ENCODE measurements at places on chromosomes 16 and 17.
A peak's percentile ranks its signal among the peaks of the same experiment; 100 is the strongest.

DNA sequence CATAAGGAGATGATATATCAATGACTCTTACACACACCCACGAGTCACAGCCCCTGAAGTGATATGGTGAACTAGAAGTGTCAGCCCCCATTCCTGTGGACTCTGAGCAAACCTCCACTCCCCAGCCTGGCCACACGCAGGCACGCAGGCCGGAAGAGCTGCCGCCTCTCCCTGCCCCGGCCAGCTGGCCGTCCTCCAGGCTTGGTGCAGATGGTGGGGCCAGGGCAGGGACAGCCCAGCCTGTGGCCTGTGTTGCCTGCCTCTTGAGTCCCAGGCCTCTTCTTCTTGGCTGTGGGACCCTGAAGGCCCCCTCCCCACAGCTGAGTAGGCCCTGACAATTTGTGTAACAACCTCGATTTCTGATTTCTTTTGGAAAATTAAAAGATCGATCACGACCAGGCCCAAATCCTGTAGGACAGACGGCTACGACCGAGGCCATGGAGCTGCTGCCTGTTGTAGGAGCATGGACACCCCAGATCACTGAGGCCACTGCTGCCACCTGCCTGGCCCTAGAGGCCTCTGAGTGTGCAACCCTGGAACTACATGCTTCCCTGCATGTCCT, 10.0 kb upstream of the MPRIP start:
- DNase-seq, result peak; percentile 45

DNA sequence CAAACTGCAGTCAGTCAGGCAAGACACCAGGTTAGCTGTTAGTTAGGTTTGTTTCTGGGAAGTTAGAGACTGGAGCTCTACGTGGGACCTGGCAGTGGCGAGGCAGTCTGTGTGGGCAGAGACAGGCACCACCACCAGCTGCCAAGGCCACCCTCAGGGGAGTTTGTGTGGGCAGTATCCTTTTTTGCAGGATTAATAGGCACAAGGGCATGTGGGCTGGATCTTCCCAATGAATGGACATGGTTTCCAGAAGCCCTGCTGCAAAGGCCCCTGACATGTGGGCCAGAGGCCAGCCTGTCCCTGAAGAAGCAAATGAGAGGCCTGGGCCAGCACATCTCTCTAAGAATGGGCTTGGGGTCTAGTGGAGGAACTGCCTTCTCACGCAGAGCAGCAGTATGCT, 19.2 kb upstream of the SREBF1 start:
- no peak for DNase-seq

DNA sequence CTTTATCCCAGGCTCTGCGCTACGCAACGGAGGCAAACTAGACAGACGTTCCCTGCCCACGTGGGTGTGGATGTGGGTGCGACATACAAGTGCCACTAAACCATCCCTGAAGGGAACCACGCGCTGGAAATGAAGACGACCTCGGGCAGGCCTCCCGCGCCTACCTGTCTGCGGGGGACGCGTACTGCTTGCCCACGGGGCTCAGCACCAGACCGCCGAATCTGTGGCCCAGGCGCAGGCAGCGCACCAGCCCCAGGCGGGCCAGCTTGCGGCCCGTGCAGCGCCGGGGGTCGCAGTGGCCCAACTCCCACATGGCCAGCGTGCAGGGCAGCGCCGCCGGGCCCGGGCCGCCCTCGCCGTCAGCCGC, 480 bp downstream of the TSR3 start:
- DNase-seq, result no peak

- DNase-seq, result no peak
These were observed 1063.2 kb downstream of the CDH11 start for GRCh38 chr16:64058685-64059084.

- no peak for DNase-seq
These were observed 12.4 kb downstream of the DEF8 start for GRCh38 chr16:89960966-89961365.

DNA sequence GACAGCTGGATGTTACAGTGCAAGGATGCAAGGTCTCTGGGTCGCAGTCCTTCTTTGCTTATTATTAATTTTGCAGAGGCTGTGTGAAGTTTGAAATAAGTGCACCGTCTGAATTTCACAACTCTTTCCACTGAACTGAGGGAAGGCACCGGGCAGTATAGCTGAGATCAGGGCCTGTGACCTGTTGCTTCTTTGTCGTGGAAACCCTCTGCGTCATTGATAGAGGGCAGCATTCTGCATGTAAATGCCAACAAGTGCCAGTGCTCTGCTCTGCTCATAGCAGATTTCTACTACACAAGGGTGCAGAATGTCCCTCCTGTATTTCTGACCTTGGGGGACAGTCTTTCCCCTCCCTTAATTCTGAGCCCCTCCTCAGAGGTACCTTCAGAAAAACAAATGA, 26.0 kb downstream of the CD300LF start:
- DNase-seq, result no peak

- no peak for DNase-seq
These were observed 18.6 kb downstream of the GRIN2C start for GRCh38 chr17:74840989-74841666.

DNA sequence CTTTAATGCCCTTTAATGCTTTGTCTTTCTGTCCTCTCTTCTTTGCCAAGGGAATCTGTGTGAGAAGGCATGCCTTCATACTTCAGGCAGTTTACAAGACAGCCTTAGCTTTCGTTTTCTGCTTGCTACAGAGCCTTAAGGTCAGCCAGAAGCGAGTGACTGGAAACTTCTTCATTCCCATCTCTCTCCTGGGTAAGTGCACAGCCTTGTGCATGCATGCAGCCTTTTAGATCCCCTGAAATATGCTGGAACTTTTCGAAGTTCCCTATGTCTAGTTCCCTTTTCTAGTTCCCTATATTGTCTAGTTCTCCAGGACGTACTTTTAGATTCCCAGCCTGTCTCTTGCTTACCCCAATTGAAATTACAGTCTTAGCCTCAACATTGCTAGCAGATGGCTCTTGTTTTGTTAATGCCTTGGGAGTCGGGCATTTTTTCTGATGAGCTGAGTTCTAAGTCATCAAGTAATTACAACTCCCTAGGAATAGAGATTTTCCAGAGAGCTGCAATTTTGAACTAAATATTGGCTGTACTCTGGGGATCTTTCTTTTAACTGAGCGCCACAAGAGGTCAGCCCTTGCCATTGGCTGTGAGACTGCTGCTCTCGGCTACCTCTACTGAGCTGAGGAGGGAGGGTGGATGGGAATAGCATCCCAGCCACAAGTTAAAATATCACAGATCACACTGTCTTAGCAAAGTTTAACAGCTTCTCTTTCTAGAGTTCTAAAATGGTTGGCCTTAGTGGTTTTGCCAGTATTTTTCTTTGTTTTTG, 22.7 kb upstream of the PPM1D start:
- DNase-seq, result peak; percentile 34

GRCh38 chr17:2898255-2898926, 102.2 kb downstream of the RAP1GAP2 start:
- DNase-seq, result no peak

- no peak for DNase-seq
These were observed 19.3 kb downstream of the CMTM3 start for GRCh38 chr16:66623755-66624154.

GRCh38 chr16:54657058-54657708, 273.5 kb upstream of the IRX5 start:
- no peak for DNase-seq

DNA sequence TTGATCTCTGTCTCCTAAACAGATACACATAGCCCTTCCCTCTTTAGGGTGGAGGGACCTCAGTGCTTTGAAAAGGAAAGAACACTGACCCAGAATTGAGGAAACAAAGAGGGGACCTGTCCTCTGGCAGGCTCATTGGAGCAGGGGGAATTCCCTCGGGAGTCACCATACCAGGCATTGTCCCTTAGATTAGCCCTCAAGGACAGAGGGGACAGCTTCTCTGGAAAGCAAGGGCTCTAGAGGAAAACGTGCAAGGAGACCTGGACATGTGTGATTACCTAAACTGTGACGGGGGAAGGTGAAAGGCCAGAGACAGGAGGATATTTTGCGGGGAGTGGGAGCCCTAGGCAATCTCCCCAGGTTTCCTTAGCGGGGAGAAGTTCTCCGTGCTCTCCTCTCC, 7.6 kb upstream of the FZD2 start:
- DNase-seq, result no peak

- DNase-seq, result no peak
These were observed 3.5 kb downstream of the MEFV start for GRCh38 chr16:3252967-3253366.

DNA sequence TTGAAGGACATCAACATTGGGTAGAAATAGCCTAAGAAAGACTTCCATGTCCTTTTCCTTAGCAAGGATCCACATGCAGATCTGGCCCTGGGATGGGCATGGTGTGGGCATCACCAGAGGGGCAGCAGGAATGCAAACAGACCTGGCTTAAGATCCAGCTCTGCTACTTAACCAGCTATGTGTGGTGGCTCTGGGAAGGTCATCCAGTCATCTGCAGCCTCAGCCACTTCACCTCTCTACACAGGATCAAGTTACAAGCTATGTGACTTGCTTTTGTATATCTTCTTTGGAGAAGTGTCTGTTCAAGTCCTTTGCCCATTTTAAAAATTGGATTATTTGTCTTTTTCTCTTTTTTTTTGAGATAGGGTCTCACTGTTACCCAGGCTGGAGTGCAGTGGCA, 13.5 kb upstream of the ADORA2B start:
- no peak for DNase-seq

DNA sequence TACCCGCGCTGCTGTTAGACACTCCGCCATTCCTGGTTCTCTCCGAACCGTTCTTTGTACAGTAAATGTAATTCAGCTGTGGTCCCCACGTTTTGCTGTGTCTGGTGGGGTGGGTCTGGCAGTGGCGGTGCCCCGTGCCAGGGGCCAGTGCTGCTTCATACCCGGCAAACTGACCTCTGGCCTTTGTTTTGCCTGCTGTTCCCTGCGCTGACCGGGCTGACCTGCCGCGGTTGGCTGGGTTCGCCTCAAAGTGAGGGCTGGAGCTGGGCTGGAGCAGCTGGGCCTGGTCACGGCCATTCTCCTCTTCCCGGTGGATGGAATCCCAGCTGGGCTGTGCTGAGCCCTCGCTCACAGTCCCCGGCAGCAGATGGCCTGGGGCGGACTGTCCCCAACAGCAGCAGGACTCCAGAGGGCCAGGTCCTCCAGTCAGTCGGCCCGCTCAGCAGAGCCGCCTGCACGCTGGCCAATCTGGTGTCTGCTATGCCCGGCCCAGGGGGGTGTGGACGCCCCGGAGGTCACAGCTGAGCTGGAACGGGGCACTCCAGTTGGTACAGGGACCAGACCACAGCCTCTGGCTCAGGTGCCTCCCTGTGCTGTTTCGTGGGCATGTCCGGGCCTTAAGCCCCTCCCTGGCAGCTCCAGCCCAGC, 1.5 kb upstream of the WFIKKN1 start:
- DNase-seq, result no peak

GRCh38 chr17:57399690-57400089, 143.4 kb downstream of the MSI2 start:
- no peak for DNase-seq

- no peak for DNase-seq
These were observed 10.8 kb downstream of the ASPHD1 start for GRCh38 chr16:29910819-29911675.

GRCh38 chr16:73426433-73427160, 378.7 kb upstream of the ZFHX3 start:
- no peak for DNase-seq

DNA sequence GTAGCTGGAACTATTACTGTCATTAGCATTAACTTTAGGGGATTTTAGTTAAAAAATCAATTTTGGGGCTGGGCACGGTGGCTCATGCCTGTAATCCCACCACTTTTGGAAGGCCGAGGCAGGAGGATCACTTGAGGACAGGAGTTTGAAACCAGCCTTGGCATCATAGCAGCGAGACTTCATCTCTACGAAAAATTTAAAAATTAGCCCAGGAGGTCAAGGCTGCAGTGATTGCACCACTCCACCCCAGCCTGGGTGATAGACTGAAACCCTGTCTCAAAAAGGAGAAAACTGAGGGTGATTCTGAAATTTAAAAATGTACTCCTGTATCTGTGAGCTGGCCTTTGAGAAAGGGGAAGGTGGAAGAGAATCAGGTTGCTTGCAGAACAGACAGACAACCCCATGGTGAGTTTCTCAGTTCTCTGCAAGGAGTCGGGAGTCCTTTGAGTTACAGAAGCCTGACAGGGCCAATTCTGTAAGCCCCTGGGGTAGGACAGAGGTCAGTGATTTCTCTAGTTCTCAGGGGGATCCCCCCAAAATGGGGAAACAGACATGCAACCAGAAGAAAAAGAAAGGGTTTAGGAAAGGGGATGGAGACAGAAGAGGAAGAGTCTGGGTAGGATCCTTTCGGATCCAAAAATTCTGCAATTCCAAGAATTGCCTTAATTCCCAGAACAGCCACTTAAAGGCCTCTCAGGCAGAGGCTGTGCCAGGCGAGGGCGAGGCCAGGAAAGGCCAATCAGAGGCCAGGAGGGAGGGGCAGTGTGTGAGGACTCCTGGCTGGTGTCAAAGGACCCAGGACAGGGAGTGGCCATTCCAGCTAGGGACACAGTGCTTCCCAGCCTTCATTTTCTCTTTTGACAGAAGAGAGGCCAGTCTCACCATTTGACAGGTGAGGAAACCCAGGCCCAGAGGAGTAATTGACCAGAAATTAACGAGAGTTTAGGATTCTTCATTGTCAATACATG, 6.7 kb downstream of the NUPR1 start:
- DNase-seq, result no peak

GRCh38 chr16:7093511-7093910, 239.1 kb upstream of the RBFOX1 start:
- no peak for DNase-seq

- DNase-seq, result no peak
These were observed 706 bp downstream of the HLF start for GRCh38 chr17:55265311-55266021.

DNA sequence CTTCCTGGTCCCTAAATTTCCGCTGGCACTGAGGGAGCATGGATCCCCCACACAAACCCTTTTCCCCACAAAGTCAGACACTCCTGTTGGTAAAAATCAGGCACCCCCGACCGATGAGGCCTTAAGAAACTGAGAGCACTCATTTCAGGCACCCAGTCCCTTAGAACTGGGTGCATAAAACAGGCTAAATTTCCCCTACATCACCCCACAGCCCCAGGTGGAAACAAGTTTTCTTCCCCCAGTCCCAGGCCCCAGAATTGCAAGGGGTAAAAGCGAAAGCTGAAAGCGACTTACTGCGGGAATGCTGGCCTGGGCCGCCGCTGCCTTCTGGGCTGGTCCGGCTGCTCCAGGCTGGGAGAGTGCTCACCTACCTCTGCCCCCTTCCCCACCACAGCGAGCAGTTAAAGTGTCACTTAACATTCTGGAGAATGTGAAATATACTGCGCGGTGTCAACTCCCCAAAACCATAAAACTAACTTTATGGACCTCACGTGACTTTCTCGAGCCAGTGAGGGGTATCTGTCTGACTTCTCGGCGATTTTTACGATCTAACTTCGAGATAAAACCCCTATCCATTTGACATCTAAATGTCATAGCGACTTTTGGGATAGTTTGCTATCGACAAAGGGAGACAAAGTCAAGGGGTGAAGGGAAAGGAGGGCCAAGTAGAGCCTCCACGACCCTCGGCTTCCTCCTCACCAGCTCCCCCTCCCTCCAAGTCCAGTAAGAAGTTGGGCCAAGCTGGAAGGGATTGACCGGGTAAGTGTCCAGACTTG, at the start of gene HOXB3:
Gene HOXB3, minus strand, starts transcription at position 411 of the 776 bp plus-strand sequence. CDS start 37,767 bp downstream, outside the sequence.
- DNase-seq, result no peak

DNA sequence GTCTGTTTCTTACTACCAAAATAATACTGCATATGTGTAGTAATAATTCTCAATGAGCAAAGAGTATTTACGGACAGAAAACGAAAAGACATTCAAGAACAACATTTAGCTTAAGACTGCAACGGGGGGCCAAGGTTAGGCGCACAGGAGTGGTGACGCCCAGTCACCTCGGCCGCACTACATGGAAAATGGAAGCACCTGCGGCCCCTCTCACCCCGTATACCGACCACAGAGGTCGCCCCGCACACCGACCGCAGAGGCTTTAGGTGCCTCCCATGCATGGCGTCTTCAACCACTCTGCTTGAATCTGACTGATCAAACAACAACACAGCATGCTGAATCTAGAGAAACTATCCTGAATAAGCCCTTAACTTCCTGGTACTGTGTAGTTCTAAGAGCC, 26.4 kb downstream of the CCDC57 start:
- DNase-seq, result no peak
